ENCODE measurements at places on chromosomes 2 and 18.

DNA sequence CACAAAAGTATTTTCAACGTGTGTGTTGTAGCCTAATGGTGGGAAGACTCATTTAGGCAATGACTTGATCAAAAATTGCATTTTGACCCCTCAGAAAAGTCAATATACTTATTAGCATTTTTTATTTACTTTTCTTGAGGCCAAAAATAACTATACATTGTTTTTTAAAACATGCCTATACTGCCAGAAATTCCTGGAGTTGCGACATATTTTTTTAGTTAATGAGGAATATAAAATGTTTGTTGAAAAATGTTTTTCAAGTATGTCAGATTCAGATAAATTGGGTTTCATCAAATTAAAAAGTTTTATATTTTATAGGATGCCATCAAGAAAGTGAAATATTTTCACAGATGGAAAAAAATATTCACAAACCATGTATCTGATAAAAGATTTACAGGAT, 39.6 kb downstream of the R3HDM1 start:
- no peak for DNase-seq

GRCh38 chr2:150859877-150860276, 372.4 kb upstream of the RND3 start:
- no peak for DNase-seq

DNA sequence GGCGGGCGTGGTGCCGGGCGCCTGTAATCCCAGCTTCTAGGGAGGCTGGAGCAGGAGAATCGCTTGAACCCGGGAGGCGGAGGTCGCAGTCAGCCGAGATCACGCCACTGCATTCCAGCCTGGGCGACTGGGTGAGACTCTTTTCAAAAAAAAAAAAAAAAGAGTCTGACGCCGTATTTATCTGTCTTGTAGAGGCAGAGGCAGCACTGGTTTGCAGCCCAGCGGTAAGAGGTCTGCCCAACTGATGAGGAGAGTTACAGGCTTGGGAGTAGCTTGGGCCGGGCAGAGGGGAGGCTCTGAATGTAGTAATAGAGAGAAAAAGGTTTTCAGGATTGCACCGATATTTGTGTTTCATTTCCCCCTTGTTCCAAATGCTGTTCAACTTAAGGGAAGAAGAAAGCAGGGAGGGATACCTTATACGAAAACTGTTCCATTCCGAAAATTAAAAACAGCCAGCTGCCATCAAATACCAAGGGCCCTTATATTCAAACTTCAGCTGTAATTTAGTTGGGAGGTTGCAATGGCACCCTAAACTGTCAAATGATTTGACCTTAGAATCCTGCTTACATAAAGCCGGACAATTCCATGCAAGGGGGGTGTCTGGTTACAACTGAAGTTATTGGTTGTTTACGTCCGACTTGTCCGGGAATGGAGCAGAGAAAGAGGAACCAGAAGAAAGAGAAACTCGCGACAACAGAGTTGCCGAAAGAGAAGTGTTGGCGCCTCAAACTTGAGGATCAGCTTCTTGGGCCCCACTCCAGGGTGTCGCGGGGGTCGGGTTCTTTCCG, 9.2 kb upstream of the SP9 start:
- DNase-seq = no peak

DNA sequence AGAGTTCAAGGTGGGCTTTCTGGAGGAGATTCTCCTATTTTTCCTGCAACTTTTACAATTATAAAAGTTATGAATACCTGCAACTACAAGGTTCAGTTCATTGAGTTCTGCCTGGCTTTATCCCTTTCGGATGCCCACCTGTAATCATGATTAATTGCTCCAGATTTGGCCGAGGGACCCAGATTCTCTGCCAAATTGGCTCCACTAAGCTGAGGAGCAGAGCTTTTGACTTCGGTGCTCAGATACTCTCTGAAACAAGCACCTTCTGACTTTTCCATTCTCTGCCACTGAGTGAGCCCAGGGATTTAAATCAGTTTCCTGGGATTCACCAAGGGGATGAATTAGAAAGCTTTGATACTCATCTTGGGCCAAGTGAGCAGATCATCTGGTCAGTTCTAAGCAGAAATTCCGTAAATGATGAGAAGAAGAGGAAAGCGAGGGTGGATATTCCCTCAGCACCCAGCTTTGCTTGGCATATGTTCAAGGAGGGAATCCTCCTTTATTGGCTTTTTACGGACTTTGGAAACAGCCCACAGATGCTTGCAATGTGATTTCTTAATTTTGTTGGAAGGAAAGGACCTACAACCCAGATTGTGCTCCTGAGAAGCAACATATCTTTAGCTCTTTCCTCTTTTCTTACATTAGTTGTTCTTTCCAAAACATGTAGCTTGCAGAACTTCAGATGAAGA, 179.2 kb downstream of the SETBP1 start:
- no peak for DNase-seq

- no peak for DNase-seq
Observed at GRCh38 chr2:231357048-231357447, 38.5 kb upstream of the B3GNT7 start.

- DNase-seq = no peak
Observed at GRCh38 chr18:40932862-40933261, 1022.2 kb upstream of the PIK3C3 start.

GRCh38 chr2:98912221-98912851, 23.7 kb downstream of the CRACDL start:
- DNase-seq = no peak

DNA sequence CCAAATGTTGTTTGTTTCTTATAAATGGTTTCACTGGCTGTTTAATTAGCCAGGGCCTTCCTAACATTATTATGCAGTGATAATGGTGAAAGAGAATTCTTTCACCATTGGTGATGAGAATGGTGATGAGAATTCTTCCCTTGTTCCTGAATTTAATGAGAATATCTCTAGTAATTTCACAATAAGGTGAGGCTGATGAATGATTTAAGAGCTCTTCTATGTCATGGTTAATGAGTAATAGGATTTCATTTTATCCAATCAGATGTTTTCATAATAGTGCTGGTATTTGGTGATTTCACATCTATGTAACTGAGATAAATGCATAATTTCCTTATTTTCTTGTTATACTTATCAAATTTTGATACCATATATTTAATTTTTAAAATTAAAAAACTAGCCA, 535.7 kb upstream of the ZEB2 start:
- no peak for DNase-seq

Measured in stimulated activated CD4-positive, alpha-beta T cell treated with anti-CD3 and anti-CD28 coated beads, TNF-alpha, amount 100 ng/mL, for 24 hours (primary cell).